ENCODE measurements at places on chromosomes 12 and 14.

- no peak for DNase-seq
Observed at GRCh38 chr14:100688598-100689461, 37.9 kb upstream of the DLK1 start.

DNA sequence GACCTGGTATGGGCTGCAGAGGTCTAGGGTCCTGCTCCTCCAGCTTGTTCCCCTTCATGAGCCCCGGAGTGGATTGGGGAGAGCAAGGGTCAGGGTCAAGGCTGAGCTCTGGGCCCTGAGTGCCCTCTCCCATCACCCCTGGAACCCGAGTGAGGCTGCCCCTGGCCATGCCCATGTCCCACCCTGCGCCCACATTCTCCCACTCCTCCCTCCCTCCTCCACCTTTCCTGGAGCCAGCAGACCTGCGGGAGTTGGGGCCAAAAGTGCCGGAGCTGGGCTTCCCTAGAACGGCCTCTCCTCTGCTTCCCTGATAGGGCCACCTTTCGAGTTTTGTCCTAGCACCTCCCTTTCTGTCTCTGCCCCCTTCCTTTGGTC, 590 bp downstream of the SCNN1A start:
- DNase-seq, result no peak

DNA sequence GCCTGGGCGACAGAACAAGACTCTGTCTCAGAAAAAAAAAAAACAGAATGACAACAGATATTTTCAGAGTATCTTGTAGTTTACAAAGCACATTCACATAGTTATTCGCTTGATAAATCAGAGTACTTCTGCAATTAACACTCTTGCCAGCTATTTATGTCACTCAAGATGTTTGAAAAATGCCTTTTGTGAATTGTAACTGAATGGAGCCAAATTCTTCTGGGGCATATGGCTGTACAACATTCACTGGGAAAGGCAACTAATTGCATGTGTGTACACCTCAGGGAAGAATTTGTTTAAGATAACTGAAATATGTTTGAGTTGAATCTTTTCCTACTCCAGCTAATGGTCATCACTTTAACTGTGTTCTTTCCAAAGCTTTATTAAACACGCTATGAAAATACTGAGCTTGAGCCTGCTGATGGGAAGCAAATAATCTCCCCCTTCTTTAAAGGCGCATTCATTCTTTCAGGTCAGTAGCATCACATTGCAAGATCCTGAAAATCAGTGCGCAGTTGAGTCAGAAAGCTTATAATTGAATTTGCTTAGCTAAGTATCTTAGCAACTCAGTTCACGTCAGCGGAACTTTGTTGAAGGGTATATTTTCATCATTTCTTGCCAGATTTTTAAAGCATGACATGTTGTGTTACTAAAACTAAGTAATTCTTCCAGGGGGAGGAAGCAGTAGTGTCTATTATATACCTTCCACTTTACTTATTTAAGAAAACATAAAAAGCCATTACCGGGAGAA, 66.6 kb downstream of the SINHCAF start:
- no peak for DNase-seq

DNA sequence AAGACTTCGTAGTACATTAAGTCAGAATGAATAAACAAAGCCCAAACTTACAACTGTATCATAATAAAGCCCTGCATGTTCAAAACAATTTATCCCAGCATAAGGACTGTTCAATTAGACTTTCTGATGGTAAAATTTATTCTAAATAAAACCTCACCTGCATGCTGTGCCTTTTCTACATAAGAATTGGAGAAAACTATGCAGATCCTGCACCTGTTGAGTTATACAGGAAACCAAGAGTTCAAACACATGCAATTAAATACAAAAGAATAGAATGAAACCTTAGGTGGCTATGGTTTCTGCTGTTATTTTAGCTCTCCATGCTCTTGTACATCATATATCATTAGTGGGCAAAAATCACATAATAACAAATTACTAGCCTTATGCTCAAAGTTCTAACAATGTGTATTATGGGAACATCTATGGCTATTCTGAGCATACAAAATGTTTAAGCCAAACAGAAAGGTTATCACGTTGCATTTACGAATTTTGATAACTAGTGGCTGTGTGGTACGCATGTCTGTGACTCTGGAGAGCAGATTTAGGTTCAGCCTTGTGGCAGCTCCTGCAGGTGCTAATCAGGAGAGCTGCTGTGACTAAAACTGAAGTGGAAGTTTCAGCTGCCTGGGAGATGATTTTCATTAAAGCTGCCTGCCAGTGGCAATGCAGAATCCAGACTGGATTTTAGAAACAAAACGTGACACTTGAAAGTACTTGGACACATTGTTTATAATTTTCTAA, 36.1 kb upstream of the LRFN5 start:
- DNase-seq, result no peak

- no peak for DNase-seq
Observed at GRCh38 chr12:123494124-123494851, 36.3 kb downstream of the SNRNP35 start.

- DNase-seq, result no peak
Observed at GRCh38 chr12:116443821-116444589, 115.2 kb upstream of the MAP1LC3B2 start.

GRCh38 chr12:103387385-103387784, 108.4 kb downstream of the C12orf42 start:
- no peak for DNase-seq

DNA sequence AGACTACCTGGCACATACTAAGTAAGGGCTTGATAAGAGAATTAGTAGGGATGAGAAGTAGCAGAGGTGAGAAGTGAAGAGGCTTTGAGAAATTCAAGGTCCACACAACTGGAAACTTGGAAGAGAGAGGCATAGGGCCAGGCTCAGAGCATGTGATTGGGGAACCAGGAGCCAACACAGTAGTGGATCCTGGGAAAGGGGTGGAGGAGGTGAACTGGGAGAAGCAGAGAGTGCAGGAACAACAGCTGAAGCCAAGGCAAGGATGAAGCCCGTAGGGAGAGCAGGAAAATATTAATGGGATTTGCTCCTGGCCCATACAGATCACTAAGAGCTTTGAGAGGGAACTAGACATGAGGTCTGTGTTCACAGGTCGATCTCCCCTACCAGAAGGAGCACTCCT, 1.4 kb upstream of the ITGB7 start:
- no peak for DNase-seq

- peak; percentile 62 for DNase-seq
Observed at GRCh38 chr14:22561661-22562579, 27.1 kb downstream of the DAD1 start.

- DNase-seq, result no peak
Observed at GRCh38 chr14:83826838-83827237, 1703.1 kb upstream of the FLRT2 start.

- DNase-seq, result no peak
Observed at GRCh38 chr14:104388541-104389325, 190.8 kb upstream of the C14orf180 start.

DNA sequence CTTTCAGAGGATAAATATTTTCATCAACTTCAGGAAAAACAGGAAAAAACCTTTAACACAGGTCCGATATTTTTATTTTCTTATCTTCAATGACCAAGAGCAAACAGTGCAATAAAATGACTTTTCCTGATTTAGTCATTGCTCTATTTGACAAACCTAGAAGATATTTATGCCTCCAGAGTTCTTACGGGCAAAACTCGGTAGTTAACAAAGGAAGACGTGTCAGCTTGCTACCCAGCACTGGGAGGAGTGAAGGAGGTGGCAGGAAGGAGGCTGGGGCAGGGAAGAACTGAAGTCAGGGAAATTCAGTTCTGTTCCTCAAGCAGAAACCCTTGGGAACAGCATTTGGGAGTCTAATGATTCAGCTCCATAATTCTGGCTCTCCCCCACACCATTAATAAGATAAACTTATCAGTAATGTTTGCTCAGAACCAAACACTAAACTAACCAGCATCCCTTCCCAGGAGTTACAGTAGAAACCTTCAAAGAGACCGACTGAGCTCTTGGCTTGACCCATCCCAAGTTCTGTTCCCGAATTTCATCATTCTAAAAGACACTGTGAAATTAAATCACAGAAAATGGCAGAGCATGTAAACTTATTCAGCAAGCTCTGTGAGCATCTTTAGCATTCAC, 163.3 kb downstream of the APAF1 start:
- no peak for DNase-seq

DNA sequence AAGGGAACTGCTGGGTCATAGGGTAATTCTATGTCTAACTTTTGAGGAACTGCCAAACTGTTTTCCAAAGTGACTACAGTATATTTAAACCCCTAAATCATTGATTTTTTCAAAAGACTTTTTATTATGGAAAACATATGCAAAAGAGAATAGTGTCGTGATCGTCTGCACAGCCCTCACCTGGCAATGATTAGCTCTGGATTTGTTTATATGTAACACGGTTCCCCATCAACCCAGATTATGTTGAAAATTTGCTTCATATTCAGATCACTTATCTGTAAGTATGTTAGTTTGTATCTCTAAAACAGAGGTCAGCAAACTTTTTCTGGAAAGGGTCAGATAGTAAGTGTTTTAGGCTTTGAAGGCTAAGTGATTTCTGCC, 52.7 kb downstream of the CCDC92 start:
- DNase-seq, result no peak

- peak; percentile 68 for DNase-seq
Observed at GRCh38 chr14:105314287-105315200, at the start of gene PACS2. TSS of gene PACS2 (plus strand) at chr14:105314748. CDS start at chr14:105314919, 171 bp downstream.

DNA sequence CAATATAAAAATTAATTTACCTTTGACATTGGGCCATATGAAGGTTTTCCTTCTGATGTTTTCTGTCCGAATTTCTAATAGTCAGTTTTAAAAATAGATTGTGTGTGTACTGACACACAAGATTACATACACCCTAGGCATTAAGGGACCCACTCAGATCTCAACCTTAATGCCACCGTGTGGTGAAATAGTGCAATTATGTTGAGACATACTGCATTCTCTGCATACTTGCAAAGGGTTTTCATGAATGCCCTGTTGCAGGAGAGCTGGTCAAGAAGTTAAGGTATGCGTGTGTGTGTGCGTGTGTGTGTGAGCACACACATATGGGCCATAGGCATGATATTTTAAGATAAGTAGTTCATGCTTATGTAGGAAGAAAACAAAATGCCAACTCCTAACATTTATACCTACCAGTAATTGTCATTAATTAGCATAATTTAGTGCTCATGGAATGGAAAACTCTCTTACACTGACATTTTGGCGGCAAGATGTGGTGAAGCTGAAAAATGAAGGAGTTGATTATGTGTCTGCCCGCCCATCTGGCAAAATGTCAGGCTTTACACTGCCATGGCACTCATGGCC, 58.8 kb downstream of the PIK3C2G start:
- DNase-seq, result no peak

GRCh38 chr12:128204711-128205110, 62.3 kb upstream of the TMEM132C start:
- no peak for DNase-seq

- no peak for DNase-seq
Observed at GRCh38 chr12:57698414-57698813, 4.5 kb downstream of the OS9 start.

GRCh38 chr12:110577864-110578693, 5.0 kb downstream of the PPTC7 start:
- no peak for DNase-seq

GRCh38 chr12:109890620-109891170, 9.4 kb upstream of the TCHP start:
- DNase-seq, result no peak

DNA sequence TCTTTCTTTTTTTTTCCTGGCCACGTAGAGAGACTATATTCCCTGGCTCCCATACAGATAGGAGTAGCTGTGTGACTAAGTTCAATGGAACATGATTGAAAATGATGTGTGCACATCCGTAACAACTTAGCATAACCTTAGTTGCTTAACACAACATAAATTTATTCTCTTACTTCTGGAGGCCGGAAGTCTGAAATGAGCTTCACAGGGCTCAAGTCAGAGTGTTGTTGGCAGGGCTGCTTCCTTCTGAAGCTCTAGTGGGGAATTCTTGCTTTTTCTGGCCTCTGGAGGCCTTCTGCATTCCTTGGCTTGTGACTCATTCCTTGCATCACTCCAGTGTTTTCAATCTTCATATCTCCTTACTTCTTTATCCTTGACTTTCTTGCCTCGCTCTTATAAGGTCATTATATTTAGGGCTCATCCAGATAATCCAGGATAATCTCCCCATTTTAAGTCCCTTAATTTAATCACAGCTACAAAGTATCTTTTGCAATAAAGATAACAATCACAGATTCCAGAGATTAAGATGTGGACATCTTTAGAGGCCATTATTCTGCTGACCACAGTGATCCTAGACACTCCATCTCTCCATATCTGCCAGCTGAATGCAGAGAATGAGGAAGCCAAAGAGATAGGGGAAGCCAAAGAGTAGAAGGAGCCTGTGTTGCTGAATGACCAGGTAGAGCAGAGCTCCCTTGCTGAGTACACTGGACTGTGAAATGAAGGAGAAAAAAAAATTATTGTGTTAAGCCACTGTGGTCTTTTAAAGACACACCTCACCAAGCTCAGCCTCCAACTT, 21.0 kb upstream of the SNX6 start:
- DNase-seq, result no peak

- no peak for DNase-seq
Observed at GRCh38 chr12:20212658-20213555, 155.4 kb upstream of the PDE3A start.

DNA sequence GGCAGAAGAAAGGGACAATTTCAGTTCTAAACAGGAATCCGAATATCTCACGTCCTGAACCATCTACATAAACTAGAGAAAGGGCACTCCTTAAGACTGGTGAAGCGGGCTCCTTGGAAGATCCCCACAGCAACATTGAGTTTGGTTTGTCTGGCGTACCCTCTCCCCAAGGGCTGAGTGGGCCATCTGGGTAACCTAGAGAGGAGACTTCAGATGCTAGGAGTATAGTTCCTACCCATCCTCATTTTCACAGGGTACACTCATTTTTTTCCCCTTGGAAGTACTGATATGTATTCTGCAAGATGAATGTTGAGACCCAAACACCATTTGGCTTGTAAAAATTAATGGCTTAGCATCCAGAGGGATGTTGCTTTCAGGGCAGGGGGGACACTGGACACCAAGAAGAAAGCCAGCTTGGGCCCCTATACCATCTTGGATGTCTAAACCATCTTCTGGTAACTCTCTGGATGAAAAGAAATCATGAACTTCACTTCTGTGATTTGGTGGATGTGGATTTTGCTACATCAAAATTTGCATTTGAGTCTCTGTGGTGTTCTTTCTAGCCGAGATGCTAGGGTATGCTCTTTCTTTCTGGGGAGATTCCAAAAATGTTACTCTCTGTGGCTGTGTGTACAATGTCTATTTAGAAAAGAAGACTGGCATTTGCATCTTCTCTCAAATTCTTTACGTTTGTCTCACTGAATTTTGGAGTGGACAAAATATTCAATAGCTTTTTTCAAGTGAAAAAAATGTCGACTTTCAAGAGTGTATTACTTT, 97.7 kb downstream of the ETV6 start:
- DNase-seq, result no peak
